ENCODE measurements at places on chromosomes 3 and 15. TPM values are rescaled to one million over a fixed set of nuclear protein-coding genes. Genes with fewer than 3 reads are reported as not detected.

GRAMD1C gene
- total RNA-seq: 1.1 TPM

IFT57 gene
- 18.7 TPM for total RNA-seq

CLEC3B gene
- total RNA-seq: 78.6 TPM

C3orf70 gene
- total RNA-seq: 1.5 TPM

C3orf85 gene
- not detected for total RNA-seq

MUC20 gene
- 5.4 TPM for total RNA-seq

CCR2 gene
- total RNA-seq: 0.91 TPM

MAN2A2 gene
- 130 TPM for total RNA-seq

CHRNA7 gene
- total RNA-seq: 1.3 TPM

CADM2 gene
- total RNA-seq: 1.2 TPM

IL5RA gene
- 1.0 TPM for total RNA-seq

BAHD1 gene
- total RNA-seq: 16.2 TPM

AMIGO3 gene
- not detected for total RNA-seq

NPAP1 gene
- not detected for total RNA-seq

LNP1 gene
- 2.6 TPM for total RNA-seq

USF3 gene
- 12.7 TPM for total RNA-seq

RTP1 gene
- total RNA-seq: not detected

A4GNT gene
- not detected for total RNA-seq

NR2E3 gene
- total RNA-seq: 0.70 TPM

CP gene
- total RNA-seq: 4.7 TPM

ABHD6 gene
- 8.3 TPM for total RNA-seq

GOLGA8T gene
- not detected for total RNA-seq

TRPC1 gene
- 10.0 TPM for total RNA-seq

PRR20G gene
- not detected for total RNA-seq

SPTBN5 gene
- 3.4 TPM for total RNA-seq

MESP2 gene
- 0.13 TPM for total RNA-seq

ST8SIA2 gene
- total RNA-seq: 2.0 TPM

PLSCR1 gene
- total RNA-seq: 26.0 TPM

All from Right ventricle myocardium superior (tissue), 1 donor.